GM18507 (cell line): ENCODE measurements at places on chromosomes 16 and 17.

DNA sequence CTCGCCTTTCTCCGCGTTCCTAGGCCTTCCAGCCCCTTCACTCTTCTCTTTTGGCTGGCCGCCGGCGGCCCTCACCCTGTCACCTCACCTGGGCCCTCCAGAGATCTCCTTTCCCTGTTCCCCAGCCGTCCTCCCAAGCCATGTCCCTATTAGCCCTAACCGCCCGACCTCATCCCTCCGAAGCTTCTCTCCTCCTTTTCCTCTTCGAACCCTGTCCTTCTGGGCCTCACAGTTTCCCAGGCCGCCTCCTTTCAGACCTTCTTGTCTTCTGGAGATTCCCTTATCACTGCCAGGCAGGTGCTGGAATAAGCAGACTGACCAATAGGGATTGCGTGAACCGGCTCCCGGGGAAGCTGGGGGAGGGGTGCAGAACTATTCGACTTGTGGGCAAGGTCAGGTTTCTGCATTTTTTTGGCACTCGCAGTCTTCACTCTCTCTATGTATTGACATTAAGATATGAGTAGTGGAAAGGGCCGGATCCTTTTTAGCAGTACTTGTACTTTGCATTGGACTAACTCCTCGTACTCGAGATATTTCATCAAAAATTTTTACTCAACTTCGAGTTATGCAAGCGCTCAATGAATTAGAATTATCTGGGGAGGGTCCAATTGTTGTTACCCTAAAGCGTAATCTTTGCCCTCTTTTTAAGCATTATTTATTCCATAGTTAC is 690 bp downstream of the RHOT1 start:
- no peak for DNase-seq

- DNase-seq: no peak
Observed at GRCh38 chr16:84603140-84603816, 14.6 kb downstream of the COTL1 start.

- no peak for DNase-seq
Observed at GRCh38 chr16:84150926-84151325, 5.8 kb downstream of the DNAAF1 start.

DNA sequence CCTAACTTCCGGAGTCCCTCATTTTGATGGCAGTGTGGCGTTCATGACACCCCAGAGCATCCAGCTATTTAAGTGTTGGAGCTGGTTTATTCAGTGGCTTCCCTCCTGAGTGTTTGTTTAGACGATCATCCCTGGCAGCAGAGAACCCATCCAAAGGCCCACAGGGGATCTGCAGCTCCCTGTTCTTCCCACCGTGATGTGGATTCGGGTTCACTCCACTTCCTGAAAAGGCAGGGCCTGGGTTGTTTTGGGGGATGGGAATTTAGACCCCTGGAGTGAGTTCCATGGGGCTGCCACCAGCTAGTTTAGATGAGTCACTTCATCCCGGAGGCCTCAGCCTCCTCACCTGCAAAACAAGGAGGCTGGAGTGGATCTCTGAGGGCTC is 2.3 kb downstream of the KSR1 start:
- no peak for DNase-seq

GRCh38 chr17:32482568-32483320 is 4.0 kb upstream of the CDK5R1 start:
- no peak for DNase-seq

DNA sequence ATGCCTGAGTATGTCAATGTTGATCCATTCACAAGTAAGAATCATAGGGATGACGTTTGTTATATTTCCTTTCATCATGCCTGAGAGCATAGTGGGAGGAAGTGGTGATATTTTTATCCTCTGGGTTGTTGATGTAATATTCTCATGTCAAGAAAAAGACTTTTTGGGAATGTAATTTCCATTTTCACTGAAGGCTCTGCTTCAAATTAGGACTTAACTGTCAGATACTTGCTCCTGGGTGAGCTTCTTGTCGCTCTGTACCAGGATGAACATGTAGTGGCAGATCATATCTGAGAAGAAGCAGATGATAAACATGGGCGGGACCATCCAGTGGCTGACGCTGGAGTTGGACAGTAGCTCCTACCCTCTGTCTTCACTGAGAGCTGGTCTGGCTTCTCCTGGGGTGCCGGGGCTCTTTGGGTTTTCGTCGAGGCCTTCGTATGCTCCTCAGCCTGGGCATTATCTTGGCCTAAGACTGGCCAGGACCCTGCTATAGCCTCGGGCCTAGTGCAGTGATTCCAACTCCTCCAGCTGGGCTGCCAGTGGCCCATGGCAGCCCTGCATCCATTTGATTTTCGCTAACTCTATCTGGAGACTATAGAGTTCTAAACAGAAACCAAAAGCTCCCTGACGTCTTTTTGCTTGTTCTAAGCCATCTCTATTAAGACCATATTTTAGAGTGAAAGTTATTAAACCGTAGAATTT is 19.7 kb downstream of the CYB5B start:
- no peak for DNase-seq

GRCh38 chr17:51610155-51610554 is 349.8 kb downstream of the UTP18 start:
- DNase-seq: no peak

DNA sequence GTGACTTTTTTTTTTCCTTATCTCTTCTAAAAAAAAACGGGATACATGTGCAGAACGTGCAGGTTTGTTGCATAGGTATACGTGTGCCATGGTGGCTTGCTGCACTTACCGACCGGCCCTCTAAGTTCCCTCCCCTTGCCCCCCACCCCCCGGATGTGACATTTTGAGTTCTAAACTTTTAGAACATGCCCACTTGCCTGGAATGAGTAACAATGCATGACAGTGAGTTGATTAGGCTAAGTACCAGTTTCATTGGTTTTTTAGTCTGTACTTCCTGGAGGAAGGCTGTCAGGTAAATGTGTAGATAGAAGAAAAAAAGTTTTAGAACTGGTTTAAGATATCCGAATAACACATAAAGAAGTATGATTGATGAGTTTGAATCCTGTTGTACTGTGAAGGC is 4.0 kb downstream of the BPTF start:
- DNase-seq: no peak

GRCh38 chr16:54443352-54443751 is 156.8 kb upstream of the IRX3 start:
- DNase-seq: no peak

- DNase-seq: no peak
Observed at GRCh38 chr17:38720941-38721340, 9.2 kb upstream of the CISD3 start.

DNA sequence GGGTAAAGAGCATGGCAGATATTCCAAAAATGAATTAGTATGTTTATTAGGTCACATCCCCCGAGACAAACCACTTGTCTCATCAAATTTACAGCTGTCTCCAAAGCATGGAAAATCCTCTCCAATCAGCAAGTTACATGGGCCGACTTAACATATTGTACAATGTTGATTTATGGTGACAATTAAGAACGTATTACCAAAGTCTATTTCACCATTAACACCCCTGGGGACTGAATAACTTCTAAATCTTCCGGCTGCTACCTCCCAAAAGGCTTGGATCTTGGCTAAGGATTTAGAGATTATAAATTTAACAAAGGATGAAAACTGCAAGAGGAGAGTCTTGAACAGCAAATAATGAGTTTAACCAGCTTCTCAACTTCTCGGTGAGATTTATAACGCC is 311.9 kb downstream of the NPIPA8 start:
- DNase-seq: no peak

GRCh38 chr16:35194681-35195080 is 1735.3 kb downstream of the TP53TG3F start:
- no peak for DNase-seq

DNA sequence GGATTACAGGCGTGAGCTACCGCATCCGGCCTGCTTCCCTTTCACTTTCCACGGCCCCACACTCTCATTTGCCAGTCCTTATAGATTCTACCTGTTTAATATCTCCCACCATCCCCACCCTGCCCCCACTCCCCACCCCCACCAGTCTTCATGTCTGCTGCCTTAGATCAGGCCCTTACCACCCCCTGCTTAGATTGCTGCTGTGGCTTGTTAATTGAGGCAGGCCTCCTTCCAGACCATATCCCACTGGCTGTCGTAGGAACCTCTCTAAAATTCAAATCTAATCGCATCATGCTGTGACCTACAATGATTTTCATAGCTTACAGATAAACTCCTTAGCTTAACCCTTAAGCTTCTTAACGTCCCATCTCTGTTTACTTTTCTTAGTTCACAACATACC is 4.9 kb downstream of the IQCK start:
- DNase-seq: no peak

DNA sequence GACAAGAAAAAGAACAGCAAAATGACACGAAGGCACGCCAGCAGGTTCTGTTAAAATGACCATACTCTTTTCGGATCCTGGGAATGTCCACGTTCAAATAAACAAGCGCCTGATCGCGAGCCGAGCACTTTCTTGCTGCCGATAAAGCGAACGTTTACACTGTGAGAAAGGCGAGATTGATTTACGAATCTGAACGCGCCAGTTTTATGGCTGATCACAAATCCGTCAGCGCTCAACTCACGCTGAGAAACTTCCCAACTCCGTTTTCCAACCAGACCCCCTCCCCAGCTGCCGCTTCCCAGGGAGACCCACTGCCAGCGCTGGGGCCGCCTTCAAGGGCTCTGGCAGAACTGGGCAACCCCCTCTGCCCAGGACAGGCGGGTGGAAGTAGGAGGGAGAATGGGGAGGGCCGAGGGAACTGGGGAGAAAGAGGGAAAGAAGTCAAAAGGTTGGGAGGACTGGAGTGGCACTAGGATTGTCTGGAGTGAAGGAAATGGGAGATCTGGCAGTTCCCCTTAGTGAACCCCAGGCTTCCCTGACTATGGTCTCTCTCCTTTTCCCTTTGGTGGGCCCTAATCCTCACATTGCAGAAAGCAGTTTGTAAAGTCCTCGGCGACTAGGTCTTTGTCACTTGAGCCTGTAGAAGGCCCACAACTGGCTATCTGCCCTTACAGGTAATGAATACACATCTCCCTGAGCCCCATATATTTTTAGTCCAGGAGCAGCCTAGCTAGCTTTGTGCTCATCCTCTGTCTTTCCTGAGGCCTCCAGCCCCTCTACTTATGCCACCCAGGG is 6.9 kb downstream of the HOXB4 start:
- no peak for DNase-seq
